Activated T-helper 2 cell treated with anti-CD3 and anti-CD28 coated beads, Interferon-gamma antibody, Interleukin-2, Interleukin-4, amounts not matched to agents 10 μg/mL and 5 μg/mL and 100 μg/mL, durations not matched to agents 14 hours and 24 hours and 36 hours (primary cell): ENCODE measurements at places on chromosomes 1 and 21.
A peak's percentile ranks its signal among the peaks of the same experiment; 100 is the strongest.

- DNase-seq, result no peak
These were observed 50.0 kb downstream of the FOXO6 start for GRCh38 chr1:41411229-41411628.

DNA sequence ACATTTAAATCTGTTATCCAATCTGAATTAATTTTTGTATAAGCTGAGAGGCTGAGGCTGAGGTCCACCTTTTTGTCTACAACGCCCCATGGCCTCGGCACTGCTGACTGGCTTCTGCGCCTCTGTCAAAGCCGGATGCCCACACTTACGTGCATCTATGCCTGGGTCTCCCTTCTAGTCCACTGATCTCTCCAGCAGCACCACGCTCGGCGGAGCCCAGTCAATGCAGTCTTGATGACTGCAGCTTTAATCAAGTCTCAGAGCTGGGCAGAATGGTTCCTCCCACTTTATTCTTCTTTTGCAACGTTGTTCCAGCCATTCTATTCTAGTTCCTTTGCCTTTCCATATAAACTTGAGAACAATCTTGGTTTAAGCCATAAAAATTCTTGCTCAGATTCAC, 9.4 kb downstream of the PRDM15 start:
- DNase-seq, result no peak

GRCh38 chr1:178543290-178543607, 30.3 kb downstream of the TEX35 start:
- no peak for DNase-seq

GRCh38 chr1:169574336-169574735, 11.9 kb downstream of the F5 start:
- DNase-seq, result no peak

- DNase-seq, result no peak
These were observed 62.5 kb downstream of the ASH1L start for GRCh38 chr1:155499953-155500639.

DNA sequence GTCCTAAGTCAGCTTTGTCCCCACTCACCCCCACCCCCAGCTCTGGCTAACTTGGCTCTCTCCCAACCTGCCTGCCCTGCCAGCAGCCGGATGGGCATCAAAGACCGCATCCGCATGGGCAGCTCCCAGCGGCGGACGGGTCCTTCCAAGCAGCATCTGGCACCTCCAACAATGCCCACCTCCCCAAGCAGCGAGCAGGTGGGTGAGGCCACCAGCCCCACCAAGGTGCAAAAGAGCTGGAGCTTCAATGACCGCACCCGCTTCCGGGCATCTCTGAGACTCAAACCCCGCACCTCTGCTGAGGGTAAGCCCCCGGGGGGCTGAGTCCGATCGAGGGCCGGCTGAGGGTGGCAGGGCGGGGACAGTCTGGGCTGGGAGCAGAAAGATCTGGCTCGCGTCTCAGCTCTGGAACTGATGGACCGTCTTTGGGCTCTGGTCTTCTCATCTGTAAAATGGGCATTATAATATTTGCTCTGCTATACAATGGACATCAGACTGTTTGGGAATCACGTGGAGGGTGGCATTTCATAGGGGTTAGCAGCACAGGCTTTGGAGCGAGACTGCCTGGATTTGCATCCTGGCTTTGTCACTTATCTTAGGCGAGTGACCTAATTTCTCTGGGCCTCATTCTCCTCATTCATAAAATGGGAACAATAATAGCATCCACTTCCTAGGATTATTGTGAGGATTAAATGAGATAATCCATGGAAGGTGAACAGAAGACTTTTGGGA, 31.0 kb downstream of the CITED4 start:
- DNase-seq, result no peak

- DNase-seq, result peak; percentile 67
These were observed 404 bp downstream of the LRRC8C start for GRCh38 chr1:89633248-89633799.

DNA sequence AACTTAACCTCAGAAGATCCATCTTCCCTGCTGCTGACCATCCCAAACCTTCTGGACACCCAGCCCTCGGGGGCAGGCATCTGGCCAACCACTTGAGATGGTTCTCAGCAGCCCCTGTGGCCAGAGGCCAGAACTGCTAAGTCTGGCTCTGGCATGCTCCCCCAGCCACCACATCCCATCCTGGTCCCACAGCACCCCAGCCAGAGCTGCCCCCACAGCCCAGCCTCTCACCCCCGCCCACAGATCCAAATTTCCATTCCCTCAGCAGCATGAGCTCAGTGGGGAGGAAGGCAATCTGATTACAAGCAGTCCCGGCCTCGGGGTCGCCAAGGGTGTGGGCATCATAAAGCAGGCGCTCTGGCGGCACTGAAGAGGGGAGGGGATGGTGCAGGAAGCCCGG, 45.6 kb downstream of the GLIS1 start:
- no peak for DNase-seq

DNA sequence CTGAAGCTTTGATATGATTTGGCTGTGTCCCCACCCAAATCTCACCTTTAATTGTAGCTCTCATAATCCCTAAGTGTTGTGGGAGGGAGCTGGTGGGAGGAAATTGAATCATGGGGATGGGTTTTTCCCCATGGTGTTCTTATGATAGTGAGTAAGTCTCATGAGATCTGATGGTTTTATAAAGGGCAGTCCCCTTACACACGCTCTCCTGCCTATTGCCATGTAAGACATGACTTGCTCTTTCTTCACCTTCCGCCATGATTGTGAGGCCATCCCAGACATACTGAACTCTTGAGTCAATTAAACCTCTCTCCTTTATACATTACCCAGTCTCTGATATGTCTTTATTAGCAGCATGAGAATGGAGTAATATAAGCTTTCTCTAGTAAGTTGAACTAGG, 261.9 kb downstream of the HLX start:
- DNase-seq, result no peak

GRCh38 chr1:51792864-51793263, 85.7 kb downstream of the NRDC start:
- no peak for DNase-seq

- DNase-seq, result no peak
These were observed 427 bp downstream of the AKR7A2 start for GRCh38 chr1:19311503-19311930.

DNA sequence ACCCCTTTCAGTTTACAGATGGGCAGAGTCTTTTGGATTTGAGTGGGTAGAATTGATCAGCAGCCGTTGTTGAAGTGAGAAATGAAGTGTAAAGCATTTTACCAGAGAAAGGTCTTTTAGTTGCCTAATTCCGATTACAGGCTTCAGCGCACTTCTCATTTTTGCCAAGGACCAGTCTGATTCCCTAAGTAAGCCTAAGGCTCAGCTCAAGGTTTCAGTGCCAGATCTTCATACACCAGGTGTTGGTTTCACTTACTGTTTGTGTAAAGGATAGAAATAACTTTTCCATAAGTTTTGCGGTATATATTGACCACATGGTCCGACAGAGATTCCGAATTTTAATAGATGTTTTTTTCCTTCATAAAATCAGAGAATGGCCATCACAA, 83.9 kb upstream of the BMP8A start:
- no peak for DNase-seq

DNA sequence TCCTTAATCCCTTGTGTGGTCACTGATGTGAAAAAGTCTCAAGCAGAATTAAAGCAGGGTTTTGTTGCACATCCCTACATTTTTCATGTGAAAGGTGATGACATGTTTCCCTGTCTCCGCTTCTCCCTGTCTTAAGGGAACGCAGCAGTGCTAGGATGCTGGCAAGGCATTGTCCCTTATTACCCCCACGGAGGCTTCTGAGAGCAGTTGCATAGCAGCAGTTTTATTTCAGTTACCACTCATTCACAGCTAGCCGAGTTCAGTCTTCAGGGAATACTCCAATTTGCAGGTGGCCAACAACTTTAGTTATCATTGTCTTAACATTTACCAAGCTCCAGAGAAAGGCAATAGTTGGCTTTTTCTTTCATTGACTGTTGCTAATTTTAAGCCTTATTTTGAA, 89.1 kb downstream of the CLEC20A start:
- DNase-seq, result no peak

- DNase-seq, result no peak
These were observed 1.9 kb upstream of the DYRK1A start for GRCh38 chr21:37364722-37365121.

DNA sequence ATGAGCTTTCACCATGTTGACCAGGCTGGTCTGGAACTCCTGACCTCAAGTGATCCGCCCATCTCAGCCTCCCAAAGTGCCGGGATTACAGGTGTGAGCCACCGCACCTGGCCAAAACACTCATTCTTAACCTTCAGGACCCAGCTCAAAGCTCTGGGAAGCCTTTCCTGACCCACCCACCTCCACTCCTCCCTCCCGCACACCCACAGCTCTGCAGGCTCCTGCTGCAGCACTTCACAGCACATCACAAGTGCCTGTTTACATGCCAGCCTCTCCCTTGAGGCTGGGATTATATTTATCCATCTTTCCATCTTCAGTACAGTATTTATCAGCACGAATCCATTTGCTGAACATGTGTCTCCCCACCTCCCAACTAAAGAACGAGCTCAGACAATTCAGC, 14.9 kb downstream of the SLC9A1 start:
- no peak for DNase-seq

DNA sequence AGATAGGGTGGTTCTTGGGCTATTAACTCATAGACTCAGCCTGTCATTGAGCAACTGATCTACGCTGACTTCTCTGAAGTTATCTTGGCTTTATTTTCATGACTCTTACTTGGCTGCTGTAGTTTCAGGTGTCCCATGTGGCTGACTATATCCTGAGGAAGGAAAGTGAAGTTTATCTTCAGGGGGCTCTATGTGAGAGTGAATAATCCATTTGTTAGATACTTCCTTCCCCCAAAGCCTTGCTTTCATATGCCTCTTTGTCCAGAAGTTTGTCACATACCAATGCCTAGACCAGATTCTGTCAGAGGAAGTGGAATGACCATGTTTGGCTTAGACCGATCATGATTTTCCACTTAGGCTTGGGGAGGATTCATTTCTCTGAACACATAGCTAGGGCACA, 27.9 kb upstream of the C1orf87 start:
- DNase-seq, result no peak

GRCh38 chr1:110588991-110589390, 17.2 kb downstream of the KCNA2 start:
- no peak for DNase-seq

- DNase-seq, result no peak
These were observed 167.4 kb downstream of the HHAT start for GRCh38 chr1:210496063-210496462.

DNA sequence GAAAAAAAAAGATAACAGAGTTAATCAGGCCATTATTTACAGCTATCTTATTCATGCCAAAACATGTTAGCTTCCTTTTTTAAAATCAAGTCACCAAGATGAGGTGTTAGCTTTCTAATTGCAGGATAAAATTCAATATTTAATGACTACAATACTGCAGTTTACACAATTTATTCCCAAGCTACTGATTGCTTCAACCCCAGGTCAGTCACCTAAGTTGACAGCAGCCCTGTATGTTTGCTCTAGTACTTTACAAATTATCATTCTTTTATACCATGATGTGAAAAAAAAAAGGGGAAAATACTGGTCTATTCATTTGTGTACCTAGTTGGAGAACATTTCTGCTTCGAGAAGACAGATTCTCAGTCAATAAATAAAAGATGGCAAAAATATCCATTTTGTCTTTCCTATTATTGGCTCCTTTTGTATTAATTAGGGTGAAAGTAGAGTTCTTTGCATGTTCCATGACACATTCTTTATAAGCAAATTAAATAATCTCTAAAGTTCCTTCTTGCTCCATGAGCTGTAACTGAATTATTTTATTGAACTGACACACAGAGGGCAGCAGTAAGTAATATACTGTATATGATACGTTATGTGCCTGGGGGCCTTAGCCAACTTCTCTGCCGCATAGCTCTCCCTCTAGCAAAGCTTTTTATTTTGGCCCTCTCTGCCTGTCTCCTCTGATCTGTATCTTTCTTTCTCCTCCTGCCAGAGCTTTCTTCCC, 48.0 kb downstream of the DIPK1A start:
- no peak for DNase-seq

DNA sequence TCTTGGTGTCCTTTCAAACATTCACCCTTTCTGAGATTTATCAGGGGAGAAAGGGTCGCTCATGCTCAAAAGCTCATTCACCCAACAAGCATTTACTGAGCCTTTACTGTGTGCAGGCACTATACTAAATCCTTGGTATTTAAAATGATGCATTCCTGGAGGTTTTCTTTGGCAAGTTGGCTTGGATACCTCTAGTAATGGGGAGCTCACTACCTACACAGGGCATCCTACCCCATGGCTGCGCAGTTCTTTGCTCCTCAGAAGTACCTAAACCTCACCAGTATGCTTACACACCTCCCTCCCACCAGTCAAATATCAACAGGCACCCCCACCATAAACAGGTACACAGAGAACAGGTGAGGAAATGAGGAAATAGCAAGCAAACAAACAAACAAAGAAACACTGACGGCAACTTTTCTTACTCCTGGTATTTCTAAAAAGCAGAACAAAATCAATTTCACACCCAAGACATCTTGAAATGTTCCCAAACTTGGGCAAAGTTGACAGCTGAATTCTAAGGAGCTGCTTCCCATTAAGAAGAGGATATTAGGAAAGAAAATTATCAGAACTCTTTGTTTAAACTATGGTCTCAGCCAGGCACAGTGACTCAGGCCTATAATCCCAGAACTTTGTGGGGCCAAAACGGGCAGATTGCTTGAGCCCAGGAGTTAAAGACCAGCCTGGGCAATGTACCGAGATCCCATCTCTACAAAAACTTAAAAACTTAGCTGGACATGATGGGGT, 104.8 kb downstream of the PSMG1 start:
- no peak for DNase-seq

DNA sequence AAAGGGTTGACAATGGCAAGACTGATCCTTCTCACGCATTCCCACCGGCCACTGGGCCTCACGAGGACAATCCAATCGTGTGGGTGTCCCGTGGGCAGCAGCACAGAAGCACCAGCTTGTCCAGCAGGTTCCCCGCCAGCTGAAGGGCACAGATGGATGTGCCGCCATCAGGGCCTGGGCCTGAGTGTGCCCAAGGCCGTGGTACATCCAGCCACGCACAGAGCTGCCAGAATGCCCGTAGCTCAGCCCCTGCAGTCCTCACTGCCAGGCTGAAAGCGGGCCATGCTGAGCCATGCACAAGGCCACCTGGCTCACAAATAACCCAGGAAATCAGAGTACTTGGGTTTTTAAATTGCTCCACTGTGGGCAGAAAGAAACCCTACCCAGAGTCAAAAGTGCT, 7.0 kb downstream of the NPHP4 start:
- no peak for DNase-seq

DNA sequence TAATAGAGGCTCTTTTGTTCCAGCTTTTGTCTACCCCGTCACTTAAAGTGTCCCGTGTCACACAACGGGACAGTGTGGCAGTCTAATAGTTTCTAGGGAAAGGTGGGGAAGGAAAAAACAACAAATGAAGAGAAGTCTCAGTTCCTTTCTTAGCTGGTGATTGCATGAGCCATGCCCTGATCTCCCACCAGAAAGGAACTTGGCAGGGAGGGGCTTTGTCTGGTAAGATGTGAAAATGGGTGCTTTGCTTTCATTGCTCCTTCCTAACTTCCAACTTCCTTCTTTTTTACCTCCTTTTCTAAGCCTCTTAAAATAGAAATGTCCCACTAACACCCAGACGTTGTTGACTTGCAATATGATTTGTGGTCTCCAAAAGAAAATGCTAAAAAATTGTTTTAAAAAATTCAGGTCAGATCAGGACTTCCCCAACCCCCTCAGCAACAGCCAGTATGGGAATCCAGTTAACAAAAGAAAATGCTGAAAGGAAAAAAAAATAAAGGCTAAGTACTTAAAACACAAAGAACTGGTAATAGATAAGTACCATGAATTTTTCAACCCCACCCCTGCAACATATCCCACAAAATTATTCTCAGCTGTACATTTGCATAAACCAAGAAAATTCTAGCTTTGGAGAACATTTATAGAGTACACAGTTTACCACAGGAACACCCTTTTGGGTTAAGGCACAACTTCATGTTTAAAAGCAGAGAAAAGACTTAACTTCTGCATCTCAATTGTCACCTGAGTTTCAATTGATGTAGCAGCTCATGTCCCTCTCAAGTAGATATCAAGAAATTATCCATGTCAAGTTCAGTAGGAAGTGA, 106.2 kb downstream of the NIBAN1 start:
- DNase-seq, result no peak
